ENCODE measurements at places on chromosomes 6 and 20. TPM values are rescaled to one million over a fixed set of nuclear protein-coding genes. Genes with fewer than 3 reads are reported as not detected.

DNA sequence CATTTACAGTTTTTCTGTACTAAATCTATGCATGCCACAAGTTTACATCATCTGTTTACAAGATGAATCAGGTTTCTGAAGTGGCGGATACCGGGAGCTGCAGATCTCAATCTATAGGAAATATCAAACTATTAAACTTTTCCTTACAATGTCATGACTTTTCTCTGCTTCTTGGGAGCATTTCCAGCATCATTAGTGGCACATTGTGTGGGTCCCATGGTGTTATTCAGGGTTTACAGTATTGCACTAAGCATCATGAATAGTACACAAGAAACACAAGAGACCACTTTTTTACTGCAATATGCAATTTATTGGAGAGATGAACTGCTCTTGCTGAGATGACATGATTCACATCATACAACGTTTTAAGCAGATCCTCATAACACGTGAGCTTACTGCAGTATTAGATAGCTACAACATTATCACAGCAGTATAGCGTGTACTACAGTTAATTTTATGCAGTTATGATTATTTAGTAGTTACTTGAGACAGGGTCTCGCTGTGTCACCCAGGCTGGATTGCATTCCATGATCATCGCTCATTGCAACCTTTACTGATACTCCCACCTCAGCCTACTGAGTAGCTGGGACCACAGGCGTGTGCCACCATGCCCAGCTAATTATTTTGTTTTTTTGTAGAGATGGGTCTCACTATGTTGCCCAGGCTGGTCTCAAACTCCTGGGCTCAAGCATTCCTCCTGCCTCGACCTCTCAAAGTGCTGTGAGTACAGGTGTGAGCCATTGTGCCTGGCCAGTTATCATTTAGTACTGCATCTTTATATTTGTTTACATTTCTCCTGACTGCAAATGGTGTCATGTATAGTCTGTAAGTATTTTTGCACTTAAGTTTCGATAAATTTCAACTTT lies 18.4 kb downstream of the BLTP3A start:
- DNase-seq, result no peak

GRCh38 chr6:101393251-101393828 lies at the start of gene GRIK2:
TSS of gene GRIK2 (plus strand) at chr6:101393708.
- no peak for DNase-seq

DNA sequence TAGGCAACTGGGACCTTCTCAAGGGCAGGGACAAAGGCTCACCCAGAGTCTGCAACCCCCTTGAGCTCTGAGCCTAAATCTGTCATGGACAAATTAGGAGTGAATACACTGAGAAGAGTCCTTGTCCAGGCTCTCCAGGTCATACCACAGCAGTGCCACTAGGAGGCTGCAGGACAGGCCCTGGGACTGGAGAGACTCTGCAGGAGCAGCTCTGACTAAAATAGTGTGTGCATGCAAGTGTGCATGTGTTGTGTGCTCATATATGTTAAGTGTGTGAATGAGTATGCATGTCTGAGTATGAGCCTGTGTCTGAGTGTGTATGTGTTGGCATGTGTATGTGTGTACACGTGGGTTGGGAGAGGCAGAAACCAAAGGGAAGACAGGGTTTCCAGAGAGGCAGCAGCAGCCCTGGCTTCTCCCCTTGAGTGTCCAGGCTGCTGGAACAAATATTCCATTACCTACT lies 27.1 kb downstream of the MRPL14 start:
- DNase-seq, result no peak

DNA sequence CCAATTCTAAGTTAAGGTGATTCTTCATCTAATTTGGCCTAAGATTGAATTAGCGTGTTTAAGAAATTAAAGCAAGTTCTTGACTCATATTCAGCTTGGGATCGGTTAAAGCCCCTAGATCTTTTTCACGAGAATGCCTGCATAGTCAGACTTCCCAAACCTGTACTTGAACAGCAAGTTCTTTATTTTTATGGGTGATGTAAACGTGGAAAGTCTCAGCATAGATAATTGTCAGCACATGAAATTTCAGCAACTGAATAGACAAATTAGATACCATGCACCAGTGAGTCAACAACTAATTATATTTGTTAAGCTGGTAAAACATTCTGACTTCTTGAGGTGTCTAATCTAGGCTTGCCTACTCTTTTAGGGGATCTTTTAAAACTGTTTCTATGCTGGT lies 183.1 kb upstream of the TNFAIP3 start:
- no peak for DNase-seq

DNA sequence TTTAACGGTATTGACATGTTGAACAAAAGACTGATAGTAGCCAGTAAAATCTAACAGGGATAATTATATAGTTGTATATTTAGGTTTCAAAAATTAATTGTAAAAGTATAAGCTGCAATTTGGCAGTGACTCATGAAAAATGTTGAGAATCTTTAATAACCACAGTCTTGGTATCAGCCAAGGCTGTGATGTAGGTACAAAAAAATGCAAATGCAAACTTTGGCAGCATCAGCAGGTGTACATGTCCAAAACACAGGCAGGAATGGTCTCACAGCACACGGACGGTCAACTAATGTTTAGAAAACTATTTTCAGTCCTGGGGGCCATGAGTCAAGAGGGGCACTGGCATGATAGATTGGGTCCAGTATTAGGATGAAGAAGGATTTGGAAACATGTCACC lies 58.5 kb upstream of the BEND3 start:
- no peak for DNase-seq

GRCh38 chr6:132320007-132320406 lies 81.3 kb downstream of the MOXD1 start:
- DNase-seq, result no peak

- DNase-seq, result no peak
Observed at GRCh38 chr6:104728448-104728847, 131.3 kb downstream of the HACE1 start.

- no peak for DNase-seq
Observed at GRCh38 chr6:35516712-35517111, 4.0 kb upstream of the TULP1 start.

DNA sequence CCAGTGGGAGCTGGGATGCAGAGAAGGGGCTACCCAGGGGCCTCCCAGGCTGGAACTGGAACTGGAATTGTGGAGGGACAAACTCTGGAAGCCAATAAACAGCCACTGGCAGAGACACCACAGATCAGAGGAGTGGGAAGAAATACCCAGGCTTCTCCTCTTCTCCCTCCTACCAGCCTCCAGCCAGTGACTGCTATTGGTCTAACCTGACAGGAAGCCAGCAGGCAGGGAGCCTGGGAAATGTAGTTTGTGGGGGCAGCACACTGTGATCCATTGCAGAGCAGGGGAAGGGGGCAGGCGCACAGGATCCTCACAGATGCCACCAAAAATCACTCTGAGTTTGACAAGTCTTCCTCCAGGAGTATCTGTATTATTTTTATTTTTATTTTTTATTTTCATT lies 12.1 kb upstream of the MLN start:
- DNase-seq, result no peak

The SLC35D3 gene
- total RNA-seq, result not detected

The DOK5 gene
- total RNA-seq, result 0.73 TPM

The OTOR gene
- total RNA-seq, result not detected

The ULBP3 gene
- 0.97 TPM for total RNA-seq

The CCN2 gene
- total RNA-seq, result 392 TPM

The HMGCLL1 gene
- total RNA-seq, result not detected

The CNR1 gene
- total RNA-seq, result 2.6 TPM

The FOXF2 gene
- not detected for total RNA-seq

The SPEF1 gene
- not detected for total RNA-seq

The EEF1A2 gene
- total RNA-seq, result 1.4 TPM

The EPPIN gene
- total RNA-seq, result not detected

The RIPPLY2 gene
- not detected for total RNA-seq

Measured in spleen (tissue), 13 donors.